CD8-positive, alpha-beta memory T cell (primary cell): ENCODE measurements at places on chromosomes 13 and 19. TPM values are rescaled to one million over a fixed set of nuclear protein-coding genes. Genes with fewer than 3 reads are reported as not detected.
A peak's percentile ranks its signal among the peaks of the same experiment; 100 is the strongest.

The METTL21C gene
- not detected for polyA plus RNA-seq

The ZNF599 gene
- 6.0 TPM for polyA plus RNA-seq

The AZU1 gene
- not detected for polyA plus RNA-seq

The OR7D2 gene
- not detected for polyA plus RNA-seq

The RYR1 gene
- 0.71 TPM for polyA plus RNA-seq

The KCNN1 gene
- not detected for polyA plus RNA-seq

The TUBA3C gene
- not detected for polyA plus RNA-seq

The ZNF728 gene
- polyA plus RNA-seq, result not detected

The PSG2 gene
- not detected for polyA plus RNA-seq

The EVI5L gene
- polyA plus RNA-seq, result 2.9 TPM

The ZBTB32 gene
- polyA plus RNA-seq, result 0.77 TPM

The ZNF610 gene
- polyA plus RNA-seq, result 1.8 TPM

The LIM2 gene
- polyA plus RNA-seq, result 0.38 TPM

The C13orf42 gene
- polyA plus RNA-seq, result not detected

GRCh38 chr19:34475026-34475974 lies 6.3 kb upstream of the WTIP start:
- DNase-seq, result no peak

DNA sequence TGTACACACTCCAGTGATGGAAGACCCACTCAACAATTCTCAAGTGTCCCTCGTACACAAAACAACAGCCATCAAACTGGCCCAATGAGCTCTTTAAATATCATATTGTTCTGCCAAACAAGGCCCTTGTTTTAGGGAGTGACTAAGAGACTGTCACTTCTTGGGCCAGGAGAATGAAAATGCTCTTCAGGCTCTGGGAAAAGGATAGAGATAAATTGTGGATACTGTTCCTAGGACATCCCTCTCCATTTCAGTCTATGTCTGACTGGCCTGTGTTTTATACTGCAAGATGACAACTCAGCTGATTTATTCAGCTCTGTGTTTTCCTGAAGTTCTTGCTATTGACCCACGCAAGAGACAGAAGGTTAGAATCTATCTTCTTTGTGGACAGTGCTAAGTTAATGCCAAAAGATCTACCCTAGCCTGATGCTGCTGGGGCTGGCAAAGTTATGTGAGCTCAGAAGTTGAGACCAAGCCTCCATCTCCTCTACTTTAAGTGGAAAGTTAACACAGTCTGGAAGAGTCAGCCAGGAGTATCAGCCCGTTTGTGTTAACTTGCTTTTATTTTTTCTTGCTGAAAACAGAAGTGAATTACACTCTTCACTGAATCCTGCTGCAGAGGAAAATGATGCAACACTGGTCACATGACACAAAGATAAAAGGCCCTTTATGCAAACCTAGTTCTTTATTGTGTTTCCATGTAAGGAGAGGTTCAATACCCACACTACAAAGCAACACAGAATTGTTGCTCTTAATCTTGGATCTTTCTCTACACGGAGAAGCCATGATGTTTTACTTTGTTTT lies 14.6 kb downstream of the FRY start:
- no peak for DNase-seq

DNA sequence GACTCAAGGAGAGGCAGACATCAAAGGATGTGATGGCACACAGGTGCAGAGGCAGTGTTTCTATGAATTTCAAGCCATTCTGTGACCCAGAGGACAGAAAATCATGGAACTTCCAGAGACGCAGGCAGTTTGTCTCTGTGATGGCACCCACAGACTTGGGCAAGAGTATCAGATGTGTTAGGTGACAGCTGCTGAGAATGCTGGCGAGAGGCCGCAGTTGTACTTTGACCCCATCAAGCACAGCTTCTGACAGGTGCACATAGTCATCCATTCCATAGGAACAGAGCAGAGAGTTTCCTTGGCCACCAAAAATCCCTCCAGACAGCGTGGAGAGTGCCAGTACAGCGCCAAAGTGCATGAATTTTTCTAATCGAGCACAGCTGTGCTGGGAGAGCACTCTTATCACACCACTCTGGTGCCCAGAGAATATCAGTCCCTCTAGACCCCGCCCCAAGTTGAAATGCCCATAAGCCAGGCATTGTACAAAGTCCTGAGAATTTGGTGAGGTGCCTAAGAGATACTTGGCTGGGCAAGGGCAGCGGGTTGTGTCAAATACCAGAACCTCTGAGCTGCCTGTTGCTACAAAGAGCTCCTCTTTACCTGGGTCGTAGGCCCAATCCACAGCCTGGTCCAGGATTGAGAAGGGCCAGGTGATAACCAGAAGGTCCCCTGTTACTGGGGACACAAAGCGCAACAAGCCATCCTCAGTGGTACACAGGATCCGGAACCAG lies 12.4 kb downstream of the WDR87 start:
- no peak for DNase-seq

GRCh38 chr13:45518525-45519245 lies 53.9 kb downstream of the COG3 start:
- DNase-seq, result no peak

- no peak for DNase-seq
Measured at GRCh38 chr19:6448045-6448444, 11.5 kb downstream of the SLC25A23 start.

DNA sequence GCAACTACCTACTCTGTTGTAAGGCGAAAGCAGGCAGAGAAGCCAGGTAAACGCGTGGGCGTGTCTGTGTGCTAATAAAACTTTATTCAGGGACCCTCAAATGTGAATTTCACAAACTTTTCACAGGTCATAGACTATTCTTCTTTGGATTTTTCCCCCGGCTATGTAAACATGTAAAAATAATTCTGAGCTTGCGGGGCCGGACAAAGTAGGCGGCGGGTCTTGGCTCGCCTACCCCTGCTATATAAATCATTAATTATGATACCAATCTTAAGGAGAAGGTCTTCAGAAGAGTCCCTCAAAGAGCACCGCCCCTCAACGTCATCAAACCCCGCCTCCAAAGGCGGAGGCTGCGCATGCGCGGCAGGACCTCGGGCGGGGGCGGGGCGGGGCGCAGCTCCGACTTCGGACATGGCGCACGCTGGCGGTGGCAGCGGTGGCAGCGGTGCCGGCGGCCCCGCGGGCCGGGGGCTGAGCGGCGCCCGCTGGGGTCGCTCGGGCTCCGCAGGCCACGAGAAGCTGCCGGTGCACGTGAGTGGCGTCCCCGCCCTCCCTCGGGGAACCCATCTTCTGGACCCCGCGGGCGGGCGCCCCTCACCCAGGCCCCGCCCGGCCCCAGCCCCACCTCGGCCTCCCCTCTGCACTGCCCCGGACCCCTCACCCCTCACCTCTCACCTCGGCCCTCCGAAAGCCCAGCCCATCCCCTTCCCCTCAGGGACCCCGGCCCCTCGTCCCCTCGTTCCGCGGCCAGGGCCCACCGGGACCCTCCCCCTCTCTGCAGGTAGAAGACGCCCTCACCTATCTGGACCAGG lies at the start of gene SIN3B:
TSS of gene SIN3B (plus strand) at position 389 of the 812 bp plus-strand sequence. CDS start at position 412, 23 bp downstream.
- peak; percentile 82 for DNase-seq

DNA sequence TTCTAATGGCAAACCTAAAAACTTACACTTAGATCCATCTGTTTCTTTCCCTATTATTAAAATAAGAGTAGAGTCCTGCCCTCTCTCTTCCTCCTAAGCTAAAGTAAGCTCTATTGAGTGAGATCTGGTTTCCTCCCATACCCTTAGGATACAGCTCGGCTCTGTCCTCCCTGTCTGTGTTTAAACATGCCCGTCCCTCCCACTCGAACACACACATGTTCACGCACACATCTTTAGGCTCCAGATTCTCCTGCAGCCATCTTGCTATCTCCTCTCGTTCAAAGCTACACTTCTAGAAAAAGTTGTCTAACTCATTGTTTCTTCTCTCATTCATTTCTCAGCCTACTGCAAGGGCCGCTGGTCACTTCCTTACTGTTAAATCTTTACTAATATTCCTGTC lies 15.1 kb upstream of the CEBPG start:
- DNase-seq, result no peak

DNA sequence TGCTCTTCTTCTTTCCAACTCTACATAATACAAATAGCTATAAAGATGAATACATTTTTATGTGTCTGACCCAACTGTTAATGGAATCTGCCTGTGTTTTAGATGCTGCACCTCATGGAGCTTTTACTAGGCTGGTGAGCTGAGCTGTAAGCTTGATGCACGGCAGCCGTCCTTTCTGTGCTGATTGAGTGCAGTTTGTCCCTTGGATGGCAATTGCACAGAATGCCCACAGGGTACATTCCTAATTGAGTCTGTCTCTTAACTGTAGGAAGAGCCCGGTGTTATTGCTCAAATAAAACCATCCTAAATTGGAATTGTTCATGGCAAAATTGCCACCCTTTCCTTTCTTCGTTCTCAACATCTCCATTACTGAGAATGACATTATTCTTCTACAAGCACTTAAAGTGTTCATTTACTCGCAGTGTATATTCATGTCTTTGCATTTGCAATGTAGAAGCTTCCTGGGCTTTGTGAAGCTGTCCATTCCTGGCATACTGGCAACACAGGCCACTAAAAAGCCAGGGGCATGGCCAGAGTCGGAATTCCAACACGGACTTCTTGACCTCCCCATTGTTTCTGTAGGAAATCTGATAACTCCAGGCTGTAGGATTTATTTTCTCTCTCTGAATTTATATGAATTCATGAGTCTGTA lies 85.8 kb downstream of the SLC10A2 start:
- no peak for DNase-seq

DNA sequence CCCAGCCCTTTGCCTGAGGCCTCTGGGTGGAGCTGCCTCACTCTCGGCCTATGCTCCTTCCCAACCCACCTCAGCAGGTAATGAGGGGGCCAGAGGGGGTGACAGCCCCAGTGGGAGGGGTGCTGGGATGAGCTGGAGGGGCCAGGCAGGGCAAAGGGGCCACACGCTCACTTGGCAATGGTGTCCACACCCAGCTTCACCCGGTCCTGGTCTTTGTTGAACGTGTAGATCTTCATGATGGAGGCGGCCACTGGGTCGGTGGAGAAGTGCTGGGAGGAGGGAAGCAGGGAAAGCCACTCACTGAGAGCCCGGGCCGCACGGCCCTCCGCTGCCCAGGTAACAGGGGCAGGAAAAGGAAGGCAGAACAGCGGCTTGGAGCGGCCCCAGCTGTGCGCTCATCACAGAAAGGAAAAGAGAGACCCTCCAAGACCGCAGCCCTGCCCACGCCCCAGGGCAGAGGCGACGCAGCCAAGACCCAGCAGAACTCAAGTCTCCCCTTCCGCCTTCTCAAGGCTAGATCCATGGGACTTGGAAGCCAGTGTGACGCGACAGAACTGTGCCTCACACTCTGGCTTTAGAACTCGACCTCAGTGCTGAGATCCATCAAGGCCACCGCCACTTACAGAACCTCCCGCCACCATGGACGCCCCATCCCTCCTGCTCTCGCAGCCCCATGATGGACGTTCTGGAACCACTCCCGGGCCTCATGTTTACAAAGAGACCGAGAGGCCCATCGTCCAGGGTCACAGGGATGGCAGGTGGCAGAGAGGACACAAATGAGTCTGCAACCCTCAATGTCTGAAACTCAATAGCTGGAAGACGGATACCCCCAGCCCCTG lies 9.2 kb downstream of the UBXN6 start:
- no peak for DNase-seq

DNA sequence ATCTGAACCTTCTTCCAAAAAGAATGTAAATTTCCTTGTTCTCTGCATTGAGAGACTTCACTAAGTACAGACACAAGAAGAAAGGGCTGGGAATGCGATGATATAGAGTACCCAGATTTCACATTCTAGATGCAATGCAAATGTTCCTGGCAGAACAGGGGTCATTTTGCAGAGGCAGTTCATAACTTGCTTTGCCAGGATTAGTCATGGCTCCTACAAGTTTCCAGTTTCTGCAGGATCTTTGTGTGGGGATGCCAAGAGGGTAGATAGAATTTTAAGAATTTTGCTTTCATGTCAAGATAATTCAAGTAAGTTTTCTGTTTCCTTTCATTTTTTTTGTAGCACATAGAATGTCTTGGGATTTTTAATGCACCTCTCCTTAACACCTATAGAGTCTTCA lies 181.2 kb downstream of the FGF9 start:
- DNase-seq, result no peak

DNA sequence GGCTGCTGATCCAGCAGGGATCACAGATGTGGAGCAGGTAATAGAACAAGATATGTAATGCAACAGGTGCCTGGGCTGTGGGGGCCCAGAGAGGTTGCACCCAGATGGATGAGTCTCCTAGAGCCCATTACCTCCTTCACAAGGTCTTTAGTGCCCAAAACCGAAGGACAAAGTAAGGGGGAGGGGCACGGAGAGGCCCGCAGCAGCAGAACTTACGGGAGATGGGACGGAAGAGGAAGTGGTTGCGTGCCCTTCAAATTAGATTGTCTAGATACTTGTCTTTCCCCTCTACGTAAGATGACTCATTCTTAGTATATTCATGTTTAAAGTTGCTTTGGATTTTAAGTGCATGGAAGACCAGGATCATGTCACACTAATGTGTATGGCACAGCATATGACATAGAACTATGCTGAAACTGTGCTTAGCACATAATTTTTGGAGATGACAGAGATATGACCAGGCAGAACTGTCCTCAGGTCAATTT lies 5.7 kb upstream of the MRPS31 start:
- peak; percentile 72 for DNase-seq

DNA sequence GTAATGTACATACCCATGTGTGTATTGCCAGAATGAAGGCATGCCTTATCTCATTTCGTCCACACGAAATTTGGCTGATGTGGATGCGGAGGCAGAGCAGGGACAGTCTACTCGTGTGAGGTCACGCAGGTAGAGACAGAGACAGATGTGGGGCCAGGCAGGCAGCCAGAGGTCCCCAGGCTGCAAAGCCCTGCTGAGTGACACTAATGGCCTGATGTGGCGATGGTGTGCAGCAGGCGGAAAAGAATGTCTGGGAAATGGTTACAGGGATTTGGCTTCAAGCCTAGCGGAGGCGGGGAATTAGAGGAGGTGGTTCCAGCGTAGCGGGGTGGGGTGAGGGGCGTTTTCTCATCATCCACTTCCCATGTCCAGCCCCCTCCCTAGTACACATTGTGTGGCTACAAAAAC lies 4.2 kb upstream of the IZUMO2 start:
- no peak for DNase-seq

DNA sequence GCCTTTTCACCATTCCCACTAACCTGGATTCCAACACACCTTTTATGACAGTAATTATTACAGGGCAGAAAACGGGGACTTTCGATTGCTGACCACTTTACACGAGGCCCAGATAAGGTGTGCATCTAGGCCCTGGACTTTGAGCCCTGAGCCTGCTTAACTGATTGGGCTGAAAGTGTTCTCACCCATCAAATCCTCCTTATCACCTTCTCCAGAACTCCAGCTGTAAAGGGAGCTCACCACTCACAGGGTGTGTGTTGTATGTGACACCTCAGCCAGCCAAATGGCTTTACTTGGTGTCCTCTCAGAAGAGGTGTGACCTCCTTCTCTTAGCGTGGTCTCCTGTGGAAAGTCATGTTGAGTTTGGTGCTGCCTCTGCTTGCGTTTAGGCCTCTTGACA lies 36.5 kb downstream of the SIPA1L3 start:
- DNase-seq, result no peak

DNA sequence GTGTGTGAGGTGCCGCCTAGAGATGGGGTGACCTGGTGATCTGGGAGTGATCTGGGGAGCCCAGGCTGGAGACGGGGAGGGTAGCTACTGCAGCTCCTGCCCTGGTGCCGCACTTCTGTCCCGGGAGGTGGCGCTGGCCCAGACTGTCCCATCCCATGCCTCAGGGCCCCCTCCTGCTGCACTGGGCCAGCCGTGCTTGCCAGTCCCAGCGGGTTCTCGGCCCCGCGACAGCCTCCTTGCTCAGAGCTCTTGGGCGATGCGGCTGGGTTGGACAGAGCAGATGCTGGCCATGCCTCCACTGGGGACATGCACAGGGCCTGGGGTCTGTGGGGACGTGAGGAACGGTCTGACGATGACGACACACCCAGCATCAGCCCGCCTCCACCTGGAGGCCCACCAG lies 2.5 kb downstream of the RAX2 start:
- no peak for DNase-seq

- DNase-seq, result no peak
Measured at GRCh38 chr13:52447354-52447753, 3.1 kb downstream of the VPS36 start.
